ENCODE measurements at places on chromosomes 11 and 22.

GRCh38 chr22:45304971-45305370 is 4.8 kb upstream of the FAM118A start:
- DNase-seq: no peak

GRCh38 chr22:31995807-31996206 is 47.3 kb upstream of the SLC5A1 start:
- DNase-seq: no peak

DNA sequence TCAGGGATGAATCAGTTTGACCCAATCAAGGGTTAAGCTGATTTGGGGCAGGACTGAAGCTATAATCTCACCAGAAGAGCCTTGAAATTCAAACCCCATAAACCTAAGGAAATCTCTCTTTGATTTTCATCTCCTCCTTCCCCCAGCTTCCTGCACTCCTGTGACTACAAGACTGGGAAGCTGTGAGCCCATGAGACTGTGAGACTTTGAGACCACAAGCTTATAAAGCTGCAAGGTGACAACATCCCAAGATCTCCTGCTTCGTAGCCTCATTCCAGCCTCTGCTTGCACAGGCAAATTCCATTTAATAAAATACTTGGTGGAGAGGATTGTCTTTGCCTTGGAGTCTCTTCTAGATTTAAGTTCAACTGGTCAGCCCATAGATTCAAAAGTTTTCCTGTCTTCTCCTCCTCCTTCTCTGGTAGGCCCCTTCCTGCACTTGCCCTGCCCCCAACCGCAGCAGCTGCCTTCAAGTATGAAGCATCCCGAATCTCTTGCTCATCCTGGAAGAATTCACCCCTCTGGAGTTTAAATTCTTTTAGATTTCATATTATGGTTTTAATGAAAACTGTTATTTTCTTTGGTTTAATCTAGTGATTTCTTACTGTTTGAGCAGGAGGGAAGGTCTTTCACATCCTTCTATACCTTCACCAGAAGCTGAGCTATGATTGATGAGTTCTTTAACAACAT is 42.1 kb downstream of the PAMR1 start:
- no peak for DNase-seq

DNA sequence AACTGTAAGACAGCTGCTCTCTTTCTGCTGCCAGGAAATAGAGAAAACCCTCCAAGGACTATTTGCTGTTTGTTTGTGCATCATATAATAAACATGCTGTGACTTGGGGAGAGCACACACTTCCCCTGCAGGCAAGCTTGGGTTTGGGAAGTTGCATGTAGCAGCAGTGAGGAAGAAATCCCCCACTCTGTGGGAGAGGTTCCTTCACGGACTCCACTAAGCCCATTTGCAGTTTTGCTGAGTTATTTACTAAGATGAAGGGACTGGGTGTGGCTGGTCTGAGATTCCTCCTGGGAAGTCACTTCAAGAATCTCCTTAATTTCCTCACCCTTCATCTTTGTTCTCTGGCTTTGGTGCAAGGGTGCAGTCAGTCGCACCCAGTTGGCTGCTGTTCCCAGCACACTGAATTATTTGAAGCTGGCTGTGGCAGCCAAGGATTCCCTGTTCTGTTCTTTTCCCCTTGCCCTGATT is 104.9 kb downstream of the ARFGAP2 start:
- DNase-seq: no peak

- DNase-seq: no peak
Observed at GRCh38 chr11:102843489-102843888, at the start of gene MMP3. Gene MMP3 (minus strand): TSS chr11:102843609. CDS start chr11:102843546, 63 bp downstream.

DNA sequence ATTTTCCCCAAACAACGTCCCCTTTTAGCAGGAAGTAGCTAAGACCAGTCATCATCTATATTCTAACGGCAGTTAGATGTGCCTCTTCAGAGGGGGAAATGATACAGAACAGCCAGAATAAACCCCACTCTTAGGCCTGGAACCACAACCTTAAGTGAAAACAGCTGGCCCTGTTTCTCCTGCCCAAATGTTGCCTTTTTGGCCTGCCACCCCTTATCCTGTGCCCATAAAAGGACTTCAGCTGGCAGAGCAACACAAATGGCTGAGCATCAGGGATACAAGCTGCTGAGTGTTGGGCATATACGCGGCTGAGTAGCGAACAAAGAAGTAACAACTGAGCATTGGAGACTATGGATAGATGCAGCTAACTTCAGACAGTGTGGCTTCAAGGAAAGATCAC is 1491.4 kb downstream of the LRRC4C start:
- no peak for DNase-seq

DNA sequence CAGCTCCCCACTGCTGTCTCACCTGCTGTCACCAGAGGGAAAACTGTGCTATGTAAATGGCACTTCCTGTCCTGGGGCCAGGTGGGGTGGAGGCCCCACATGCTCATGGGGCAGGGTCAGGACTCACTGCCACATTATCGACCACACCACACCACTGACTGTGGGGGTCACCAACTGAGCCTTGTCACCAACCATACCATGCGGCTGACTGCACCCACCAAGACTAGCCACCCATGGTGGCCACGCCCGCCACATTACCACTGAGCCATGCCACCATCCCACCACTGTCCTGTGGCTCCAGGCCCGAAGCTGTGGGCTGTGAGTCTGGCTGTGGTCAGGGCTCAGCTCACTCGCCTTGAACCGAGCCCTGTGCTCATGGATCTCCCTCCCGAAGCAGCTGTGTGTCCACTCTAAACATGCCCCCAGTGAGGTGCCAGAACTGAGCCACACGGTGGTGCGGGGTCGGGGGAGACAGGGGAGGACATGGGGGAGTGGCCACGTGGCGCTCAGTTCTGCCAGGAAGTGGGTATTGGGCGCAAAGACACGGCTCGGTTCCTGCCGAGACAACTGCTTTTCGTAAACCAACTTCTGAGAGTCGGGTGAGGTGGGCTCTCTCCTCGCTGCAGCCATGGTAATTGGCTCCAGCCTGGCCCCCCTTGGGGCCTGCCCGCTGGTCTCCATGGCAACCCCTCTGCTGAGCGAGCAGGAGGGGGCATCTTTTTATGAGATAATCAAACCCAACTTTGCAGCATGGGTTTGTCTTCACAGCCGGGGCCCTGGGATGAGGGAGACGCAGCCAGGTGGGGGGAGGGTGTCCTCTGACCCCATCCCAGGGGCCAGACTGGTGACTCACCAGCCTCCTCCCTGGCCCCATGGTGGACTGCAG is 23.2 kb downstream of the RTN4R start:
- DNase-seq: no peak

DNA sequence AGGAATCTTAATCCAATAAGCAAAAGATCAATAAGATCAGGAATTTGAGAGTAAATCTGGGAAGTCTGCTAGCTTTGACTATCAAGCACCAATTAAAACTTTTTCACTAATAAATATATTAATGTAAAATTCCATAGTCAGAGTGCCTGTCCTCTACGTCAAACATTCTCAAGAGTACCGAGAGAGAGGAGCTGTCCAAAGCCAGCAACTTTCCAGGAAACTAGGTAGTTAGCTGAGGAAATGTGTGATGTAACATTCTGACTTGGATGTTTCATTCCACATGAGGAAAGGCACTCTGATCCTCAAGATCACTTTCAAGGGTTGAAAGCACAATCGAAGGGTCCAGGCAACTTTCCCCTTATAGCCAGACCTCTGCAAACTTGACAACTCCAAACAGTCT is 113.2 kb downstream of the STK33 start:
- no peak for DNase-seq

GRCh38 chr11:73372375-73372993 is 3.7 kb upstream of the RELT start:
- peak; percentile 15 for DNase-seq

GRCh38 chr11:62732830-62733229 is 4.5 kb downstream of the TTC9C start:
- DNase-seq: no peak
